Stimulated activated CD4-positive, alpha-beta T cell treated with anti-CD3 and anti-CD28 coated beads, TNF-alpha, amount 100 ng/mL, for 48 hours (primary cell): ENCODE measurements at places on chromosomes 7 and 10.

GRCh38 chr10:43963379-43963778 is 314.7 kb upstream of the ZNF32 start:
- DNase-seq, result no peak

GRCh38 chr10:30940256-30940655 is 91.4 kb downstream of the ZNF438 start:
- no peak for DNase-seq

DNA sequence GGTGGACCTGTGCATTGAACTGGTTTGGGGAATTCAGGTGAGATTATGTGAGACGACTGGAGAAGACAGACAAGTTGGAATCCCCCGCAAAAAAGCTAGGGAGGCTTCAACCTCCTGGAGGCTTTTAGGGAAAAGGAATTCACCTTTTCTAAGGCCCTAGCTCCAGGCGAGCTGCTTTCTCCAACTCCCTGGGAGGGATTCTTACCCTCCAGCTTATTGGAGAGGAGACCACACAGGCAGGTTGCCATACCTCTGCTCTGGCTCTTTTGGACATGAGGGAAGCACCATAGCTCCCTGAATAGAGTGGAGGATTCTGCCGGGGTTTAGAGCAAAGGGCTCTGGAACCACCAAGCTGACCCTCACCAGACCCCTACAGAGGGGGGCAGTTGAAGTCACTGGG is 213.8 kb downstream of the MLLT10 start:
- no peak for DNase-seq

DNA sequence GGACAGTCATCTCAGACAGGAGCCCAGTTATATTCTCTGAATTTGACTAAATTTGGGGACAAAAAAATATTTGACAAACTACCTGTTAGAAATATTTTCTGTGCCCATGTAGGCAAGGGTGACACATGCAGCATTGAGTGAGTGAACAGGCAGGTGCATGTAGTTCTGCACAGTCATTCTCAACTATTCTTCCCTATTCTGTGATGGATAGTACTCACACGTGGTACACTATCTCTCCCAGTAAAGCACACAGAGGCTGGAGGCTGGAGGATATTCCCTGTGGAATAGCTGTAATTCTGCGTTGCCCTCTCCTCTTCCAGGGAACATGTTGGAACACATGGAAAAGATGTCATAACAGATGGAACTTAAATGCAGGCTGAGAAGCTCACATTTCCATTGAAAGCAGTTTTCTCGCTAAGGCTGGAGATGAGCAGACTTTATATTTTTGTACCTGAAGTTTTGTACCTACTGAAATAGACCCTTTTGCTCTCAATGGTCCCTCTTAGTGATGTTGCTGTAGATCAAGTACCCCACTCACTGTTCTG is 75.0 kb downstream of the GPR141 start:
- DNase-seq, result no peak

DNA sequence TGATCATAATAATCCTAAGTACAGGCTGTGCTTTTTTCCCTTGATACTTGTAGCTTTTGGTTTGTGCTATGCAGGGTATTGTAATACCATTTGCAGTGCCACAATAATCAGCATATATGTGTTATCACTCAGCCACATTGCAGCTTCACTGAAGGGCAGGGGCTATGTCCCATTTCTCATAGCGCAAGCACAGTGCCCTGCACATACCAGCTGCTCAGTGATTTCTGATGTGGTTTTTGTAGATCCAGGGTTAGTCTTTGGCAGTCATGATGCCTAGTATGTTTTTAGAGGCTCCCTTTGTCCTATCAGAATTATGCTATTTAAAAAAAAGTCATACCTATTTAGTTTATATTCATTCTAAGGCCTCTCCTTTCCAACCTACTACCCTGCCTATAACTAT is 25.8 kb downstream of the MET start:
- no peak for DNase-seq

GRCh38 chr10:74207691-74208480 is 56.9 kb downstream of the ADK start:
- no peak for DNase-seq

- DNase-seq, result no peak
These were observed 424.1 kb upstream of the MGMT start for GRCh38 chr10:129042776-129043595.

DNA sequence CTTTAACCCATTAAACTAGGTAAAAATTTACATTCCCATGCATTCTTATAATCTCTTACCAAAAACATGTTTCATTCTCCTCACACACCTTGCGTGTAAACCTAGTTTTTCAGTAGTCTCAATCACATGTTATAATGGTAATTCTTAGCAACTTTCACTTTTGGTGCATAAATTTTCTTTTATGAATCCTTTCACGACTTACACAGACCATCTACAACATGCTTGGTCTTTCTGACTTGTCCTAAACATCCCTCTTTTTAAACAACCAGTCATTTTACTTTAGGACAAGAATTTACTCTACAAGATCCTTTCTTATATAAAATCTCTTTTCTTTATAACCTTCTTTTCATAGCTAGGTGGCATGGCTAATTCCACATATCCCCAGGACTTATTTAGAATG is 25.8 kb downstream of the FBXL13 start:
- DNase-seq, result no peak

DNA sequence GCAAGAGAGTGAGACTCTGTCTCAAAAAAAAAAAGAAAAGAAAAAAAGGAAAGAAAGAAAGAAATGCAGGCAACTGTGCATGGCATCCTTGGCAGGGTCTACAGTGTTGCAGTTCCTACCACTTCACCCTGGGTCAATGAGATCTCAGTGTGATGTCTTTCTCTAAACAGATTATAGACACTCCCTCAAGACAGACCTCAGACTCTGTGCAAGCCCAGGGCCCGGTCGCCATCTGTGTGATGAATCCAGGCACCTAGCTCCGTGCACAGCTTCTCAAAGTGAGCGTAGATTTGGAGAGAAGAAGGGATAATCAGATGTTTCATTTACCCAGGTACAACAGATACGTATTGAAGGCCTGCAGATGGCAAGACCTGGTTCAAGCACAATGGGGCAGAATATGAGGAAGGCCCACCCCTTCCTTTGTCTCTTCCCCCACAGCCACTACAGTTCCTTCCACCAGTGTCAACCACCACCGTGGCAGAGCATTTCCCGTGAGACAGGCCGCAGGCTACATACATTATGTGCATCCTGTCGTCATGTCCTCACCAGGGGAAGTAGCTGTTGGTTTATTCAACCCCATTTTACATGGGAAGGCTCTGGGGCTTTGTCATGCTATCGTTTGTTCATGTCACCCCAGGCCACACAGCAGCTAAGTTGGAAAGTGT is 471.7 kb upstream of the GALNT17 start:
- DNase-seq, result no peak

GRCh38 chr7:111586711-111587409 is 24.6 kb upstream of the IMMP2L start:
- DNase-seq, result no peak

DNA sequence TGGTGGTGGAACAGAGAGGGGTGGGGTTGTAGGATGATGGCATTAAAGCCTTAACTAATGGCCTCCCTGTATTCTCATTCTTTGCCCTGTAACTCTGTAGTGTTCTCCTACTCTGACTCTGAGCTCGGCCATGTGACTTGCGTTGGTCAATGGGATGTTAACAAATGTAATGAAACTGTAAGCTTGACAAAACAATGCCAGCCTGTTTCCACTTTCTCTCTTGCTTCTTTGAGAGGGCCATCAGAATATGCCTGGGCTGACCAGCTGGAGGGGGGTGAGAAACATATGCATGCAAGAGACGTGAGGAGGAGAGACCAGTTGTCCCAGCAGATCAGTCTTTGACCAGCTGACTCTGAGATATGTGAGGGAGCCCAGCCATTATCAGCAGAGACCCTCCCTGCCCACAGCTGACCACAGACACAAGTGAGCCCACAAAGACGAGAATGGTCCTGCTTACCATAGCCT is 100.6 kb downstream of the ICA1 start:
- DNase-seq, result no peak

DNA sequence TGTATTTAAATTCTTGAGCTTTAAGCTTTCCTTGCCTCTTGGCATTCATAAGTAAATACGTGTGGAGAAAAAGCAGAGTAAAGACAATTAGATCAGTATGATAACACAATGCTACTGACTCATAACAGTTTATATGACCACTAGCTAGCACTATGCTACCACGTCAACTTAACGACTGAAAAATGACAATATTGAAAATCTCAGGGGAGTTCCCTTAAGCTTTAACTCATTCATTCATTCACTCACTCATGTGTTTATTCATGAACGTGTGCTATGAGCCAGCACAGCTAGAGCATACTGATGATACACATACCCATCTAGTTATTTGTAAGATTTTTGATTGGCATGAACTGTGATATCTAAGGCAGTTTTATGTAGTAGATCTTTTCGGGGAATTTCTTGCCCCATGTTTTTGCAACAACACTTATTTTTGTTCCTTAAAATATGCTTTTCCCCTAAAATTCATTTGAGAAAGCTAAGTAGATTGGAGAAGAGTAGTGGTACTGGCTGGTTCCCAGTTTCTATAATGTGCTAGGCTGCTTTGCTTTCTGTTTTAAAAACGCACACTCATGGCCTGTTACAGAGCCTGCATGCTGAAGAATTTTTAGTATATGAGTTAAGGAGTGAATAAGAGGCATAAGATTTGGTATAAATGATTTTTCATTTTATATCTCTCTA is 57.4 kb upstream of the ACBD5 start:
- no peak for DNase-seq

DNA sequence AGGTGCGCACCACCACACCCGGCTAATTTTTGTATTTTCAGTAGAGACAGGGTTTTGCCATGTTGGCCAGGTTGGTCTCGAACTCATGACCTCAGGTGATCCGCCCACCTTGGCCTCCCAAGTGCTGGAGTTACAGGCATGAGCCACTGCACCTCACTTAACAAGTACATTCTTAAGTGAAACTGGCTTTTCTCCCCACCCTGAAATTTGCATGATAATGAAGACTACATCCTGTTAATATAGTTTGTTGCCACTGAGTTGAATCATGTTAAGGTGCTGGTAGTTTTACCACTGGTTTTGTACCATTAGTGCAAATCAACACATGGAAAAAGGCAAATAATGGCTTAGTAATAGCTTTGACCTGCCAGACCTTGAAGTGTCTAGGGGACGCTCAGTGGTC is 62.2 kb downstream of the MPLKIP start:
- no peak for DNase-seq

DNA sequence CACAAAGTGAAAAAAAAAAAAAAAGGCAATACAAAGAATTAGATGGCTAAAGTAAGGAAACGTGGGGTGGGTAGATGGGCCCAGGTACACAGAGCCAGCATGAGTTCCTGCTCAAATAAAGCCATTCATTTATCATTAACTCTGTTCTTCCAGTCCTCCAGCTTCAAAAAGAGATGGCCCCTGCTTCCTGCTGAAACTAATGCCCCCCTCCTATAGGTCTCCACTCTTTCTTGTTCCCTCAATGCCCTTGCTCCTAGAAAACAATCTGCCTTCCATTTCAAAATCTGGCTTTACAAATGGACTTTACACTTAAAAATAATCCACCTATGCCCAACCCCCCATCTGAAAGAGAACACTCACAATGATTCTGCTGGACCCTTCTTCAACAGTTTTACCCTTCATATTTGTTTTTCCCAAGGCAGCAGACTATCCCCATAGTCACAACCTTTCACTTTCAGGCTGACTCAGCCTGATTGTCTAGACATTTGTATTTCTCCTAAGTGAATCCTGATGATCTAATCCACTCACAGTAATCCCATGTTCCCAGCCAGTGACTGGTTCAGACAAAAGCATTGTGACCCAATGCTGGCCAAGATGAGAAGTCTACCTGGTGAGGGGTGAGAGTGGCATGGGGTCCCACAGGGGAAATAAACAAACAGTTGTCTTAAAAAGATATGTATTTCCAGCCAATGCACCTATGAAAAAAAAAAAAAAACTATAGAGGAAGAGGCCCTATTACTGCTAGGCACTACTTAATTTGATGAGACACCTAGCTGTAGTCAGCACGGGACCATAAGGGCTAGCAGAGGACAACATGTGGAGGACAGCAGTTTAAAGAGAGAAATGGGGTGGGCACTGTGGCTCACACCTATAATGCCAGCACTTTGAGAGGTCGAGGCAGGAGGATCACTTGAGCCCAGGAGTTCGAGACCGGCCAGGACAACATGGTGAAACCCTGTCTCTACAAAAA is 74.6 kb upstream of the GRID1 start:
- DNase-seq, result no peak

- no peak for DNase-seq
These were observed 122.3 kb upstream of the CSTF2T start for GRCh38 chr10:51821745-51822144.

GRCh38 chr10:70575874-70576802 is 26.4 kb downstream of the PRF1 start:
- no peak for DNase-seq

- no peak for DNase-seq
These were observed 181.6 kb downstream of the SND1 start for GRCh38 chr7:127833641-127834040.

- DNase-seq, result no peak
These were observed 723.3 kb downstream of the GRID1 start for GRCh38 chr10:85643171-85643844.

GRCh38 chr7:22447762-22448161 is 52.2 kb downstream of the STEAP1B start:
- no peak for DNase-seq

- DNase-seq, result no peak
These were observed 177.0 kb upstream of the ZMIZ1 start for GRCh38 chr10:78891741-78892140.

GRCh38 chr7:146216396-146217041 is 99.9 kb downstream of the CNTNAP2 start:
- DNase-seq, result no peak

DNA sequence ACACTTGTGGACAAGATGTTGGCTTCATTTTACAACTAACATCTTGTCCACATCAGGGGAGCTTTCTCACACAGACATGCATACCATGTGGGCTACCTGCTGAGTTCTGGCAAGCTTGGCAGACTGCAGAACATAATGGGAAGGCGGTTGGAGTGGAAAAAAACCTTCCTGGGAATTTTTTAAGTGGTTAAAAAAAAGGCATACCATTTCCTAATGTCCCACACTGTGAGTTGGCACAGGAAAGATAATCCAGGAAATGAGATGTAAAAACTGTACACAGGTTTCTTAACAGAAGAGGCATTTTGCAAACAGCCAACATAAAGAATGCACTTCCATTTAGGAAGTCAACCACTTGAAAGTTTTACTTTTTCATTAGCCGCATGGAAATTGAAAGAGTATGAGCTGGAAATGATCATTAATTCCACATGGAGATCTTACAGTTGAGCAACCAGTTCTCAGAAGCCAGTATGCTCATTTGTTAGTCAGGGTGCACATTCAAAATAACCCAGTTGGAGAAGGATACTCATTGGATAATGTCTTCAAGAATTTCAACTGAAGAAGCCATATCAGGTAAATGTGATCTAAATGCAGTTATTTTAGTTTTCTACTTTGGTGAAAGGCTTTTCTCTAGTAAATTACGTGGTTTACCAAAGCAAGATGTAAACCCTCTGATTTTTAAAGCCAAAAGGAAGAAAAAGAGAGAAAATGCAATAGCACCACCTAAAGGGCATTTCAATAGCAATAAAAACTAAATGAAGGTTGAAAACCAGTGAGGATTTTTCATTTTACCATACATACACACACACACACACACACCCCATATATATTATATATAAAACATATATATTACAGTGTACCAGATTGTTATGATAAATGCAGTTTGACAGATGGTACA is 194.0 kb downstream of the TAX1BP1 start:
- no peak for DNase-seq

- no peak for DNase-seq
These were observed 107.5 kb downstream of the REEP3 start for GRCh38 chr10:63628526-63629362.

- no peak for DNase-seq
These were observed 74.2 kb downstream of the MINPP1 start for GRCh38 chr10:87578842-87579401.
